ENCODE measurements at places on chromosomes 4 and X.

- DNase-seq: no peak
Observed at GRCh38 chr4:19438233-19438632, 813.5 kb upstream of the SLIT2 start.

- no peak for DNase-seq
Observed at GRCh38 chr4:128521648-128522111, 234.1 kb upstream of the PGRMC2 start.

- DNase-seq: no peak
Observed at GRCh38 chr4:38717604-38718003, 53.6 kb downstream of the KLF3 start.

DNA sequence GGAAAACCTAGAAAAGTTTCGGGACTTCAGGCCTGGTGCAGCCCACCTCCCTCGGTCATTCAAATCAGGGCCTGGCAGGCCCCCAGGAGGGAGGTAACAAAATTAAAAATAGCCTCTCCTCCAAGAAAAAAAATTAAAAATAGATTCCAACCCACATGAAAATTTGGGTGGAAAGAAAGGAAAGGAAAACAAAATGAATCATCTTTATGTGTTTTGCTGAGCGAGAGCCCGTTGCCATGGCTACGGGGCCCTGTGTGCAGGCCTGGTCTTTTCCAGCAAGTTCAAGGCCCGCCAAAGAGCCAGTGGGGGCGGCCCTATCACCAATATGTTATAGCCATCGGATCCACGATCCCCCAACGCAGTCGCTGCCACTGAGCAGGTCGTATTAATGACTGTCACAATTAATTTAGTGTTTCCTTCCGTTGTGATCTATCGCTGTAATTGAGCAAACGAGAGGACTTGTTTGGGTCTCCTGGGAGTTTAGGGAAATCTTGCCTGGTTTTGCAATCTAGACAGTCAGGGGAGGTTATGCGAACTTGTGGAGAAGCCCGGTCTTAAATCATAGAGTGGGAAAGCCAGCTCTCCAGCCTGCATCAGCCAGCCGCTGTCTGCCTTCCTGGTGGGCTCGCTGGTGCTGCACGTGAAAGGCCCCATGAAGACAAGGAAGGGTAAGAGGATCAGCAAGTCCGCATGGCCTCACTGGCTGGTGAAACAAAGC, 452.4 kb downstream of the BCOR start:
- no peak for DNase-seq

DNA sequence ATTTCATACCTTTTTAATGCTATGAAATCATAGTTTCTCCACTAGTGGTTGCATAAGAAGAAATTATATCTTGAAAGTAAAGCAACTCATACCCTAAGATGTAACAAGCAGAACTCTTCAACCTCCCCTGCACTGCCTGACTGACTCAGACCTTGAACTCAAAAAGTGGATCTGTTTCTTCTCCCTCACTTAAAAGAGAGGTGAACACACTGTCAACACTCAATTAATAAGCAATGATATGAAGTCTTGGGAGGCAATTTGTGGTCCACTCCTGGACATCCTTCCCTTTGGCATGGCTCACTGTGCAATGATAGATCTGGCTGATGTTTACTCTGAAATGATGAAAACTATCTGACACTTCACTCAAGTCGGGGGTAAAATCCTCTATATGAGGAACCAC, 282.0 kb upstream of the DKK2 start:
- DNase-seq: no peak

DNA sequence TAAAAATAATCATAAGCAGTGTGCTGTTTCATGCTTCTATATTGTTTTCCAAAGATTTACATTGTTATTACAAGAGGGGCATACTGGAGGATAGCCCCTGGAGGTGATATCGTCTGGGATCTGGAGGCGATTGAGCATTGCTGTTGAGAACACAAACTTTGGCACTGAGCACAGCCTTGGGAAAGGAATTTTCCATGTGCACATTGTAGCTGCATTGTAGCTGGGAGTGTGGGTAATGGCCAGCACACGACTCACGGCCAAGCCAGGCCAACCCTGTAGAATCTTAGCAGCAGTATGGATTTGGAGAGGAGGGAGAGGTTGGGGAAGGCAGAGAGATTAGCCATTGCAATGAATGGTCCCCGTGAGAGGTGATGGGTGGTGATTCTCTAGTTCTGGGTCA, 121.9 kb downstream of the SMIM20 start:
- no peak for DNase-seq

GRCh38 chr4:75254745-75255144, 259.5 kb downstream of the RCHY1 start:
- DNase-seq: no peak

- no peak for DNase-seq
Observed at GRCh38 chr4:39048311-39048710, 13.7 kb upstream of the KLHL5 start.

GRCh38 chr4:167196344-167197012, 37.8 kb downstream of the SPOCK3 start:
- no peak for DNase-seq

DNA sequence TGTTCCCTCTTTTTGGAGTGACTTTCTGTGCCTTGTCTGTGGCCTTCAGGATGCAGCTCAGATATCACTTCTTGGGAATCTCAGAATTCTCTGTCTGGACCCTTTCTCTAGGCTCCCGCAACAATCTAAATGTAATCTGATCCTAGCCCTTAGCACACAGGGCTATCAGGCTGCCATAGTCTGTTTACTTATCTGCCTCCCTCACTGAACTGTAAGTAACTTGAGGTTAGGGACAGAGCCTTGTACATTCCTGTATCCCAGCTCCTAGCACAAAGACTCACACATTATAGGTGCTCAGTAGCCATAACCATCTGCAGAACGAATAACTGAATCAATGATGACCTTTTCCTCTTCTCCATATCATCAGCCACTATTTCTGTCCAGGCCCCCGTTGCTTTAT, 69.5 kb downstream of the RTL9 start:
- no peak for DNase-seq

GRCh38 chr4:56786955-56787354, 34.5 kb downstream of the SPINK2 start:
- no peak for DNase-seq

- DNase-seq: no peak
Observed at GRCh38 chr4:68410643-68411042, 36.6 kb upstream of the TMPRSS11E start.

DNA sequence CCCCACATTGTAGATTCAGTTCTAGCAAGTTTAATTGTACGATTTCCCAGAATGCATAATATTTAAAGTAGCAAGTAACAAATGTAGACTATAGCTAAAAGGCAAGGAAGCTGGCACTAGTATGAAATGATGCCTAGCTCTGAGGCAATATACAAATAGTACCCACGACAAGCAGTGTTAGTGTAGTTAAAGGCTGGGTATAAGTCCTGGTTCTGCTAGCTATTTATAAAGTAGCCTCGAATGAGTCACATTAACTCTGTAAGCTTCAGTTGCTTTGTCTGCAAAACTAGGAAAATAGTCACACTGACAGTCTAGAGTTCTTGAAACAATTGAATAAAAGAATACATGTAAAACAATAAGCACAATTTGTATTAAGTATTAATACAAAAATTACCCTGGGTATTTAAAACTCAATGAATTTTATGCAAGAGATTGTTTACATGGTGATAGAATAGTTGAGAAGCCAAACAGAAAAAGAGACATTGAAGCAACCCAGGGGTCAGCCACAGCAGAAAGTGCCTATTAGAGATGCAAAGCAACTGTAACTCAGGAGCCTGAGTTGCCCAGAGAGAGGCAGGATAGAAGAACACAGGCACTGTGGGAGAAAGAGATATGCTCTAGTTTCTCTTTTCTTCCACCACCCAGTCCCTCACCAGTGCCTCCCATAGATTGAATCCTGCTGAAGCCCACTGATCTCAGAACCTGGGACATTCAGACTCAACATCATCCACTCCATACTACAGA, 949.0 kb downstream of the C4orf33 start:
- no peak for DNase-seq

DNA sequence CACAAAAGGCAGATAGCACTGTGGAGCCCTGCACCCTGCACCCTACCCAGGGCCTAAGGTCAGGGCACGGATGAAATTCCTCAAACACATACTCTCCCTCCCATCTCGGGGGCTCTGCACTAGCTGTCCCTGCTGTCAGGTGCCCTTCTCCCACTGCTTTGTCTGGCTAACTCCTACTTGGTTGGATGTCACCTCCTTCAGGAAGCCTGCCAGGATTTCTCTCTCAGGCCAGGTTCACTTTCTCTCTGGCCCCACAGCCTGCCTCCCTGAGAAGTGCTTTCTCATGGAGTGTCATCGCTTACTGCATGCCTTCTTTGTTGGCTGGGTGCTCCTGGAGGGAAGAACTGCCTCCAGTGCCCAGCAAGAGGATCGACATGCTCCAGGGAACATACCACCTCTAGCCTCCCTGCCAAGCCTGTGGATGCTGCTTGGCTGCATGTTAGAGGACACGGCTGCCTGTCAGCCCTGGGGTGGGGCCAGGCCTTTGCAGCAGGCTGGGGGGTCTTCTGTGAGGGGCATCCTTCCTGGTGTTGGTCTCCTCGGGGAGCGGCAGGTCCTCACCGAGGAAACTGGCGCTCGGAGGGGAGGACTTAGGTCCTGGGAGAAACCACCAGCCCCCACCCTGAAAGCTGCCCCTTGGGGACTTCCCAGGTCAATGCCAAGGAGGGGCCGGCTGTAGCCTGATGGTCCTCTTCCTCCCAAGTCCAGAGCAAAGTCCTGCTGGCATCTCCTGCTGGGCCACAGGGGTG, 15.0 kb downstream of the ABLIM2 start:
- no peak for DNase-seq

- no peak for DNase-seq
Observed at GRCh38 chr4:148790691-148791090, 348.5 kb upstream of the NR3C2 start.
